ENCODE measurements at places on chromosomes 6 and 20.

GRCh38 chr20:6651016-6651415 lies 116.5 kb upstream of the BMP2 start:
- peak; percentile 85 for DNase-seq

DNA sequence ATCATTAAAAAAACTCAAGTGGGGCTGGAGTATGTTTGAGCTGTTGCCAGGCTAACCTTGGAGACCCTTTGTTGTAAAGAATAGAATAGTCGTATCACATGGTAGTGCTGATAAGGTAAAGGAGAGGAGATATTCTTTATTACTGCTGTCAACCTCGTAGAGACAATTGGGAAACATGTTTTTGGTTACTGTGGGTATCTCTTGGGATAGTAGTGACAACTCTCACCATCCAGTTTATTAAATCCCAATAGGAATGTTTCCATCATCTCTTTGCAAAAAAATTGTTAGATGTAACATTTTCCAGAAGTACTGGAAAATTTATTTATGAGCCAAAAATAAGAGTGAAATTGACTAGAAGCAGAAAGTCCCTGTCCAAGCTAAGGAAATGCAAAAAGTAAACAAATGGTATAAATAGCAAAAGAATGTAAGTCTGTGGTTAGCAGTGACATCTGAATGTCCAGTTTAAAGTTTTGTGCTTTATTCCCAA lies 829.3 kb upstream of the CITED2 start:
- peak; percentile 45 for DNase-seq

DNA sequence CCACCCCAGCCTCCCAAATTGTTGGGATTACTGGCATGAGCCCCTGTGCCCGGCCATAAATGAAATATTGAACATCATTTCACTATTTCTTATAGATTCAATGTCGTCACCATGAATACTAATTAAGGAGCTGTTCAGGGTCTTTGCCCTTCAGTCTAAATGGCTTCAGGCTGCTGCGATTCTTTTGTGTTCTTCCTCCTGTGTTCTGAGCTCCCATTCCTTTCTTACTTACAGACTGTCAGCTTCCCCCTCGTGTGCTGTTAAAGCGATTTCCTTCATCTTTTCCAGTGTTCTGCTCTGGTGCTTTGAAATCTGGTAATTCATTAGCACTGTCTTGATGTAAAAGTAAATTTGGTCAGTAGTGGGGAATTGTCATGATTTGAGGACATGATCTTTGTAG lies 63.3 kb upstream of the PRDM1 start:
- no peak for DNase-seq

- no peak for DNase-seq
Observed at GRCh38 chr20:44008806-44009678, 94.4 kb downstream of the TOX2 start.

GRCh38 chr6:45697605-45698004 lies 318.1 kb downstream of the CLIC5 start:
- peak; percentile 95 for DNase-seq

DNA sequence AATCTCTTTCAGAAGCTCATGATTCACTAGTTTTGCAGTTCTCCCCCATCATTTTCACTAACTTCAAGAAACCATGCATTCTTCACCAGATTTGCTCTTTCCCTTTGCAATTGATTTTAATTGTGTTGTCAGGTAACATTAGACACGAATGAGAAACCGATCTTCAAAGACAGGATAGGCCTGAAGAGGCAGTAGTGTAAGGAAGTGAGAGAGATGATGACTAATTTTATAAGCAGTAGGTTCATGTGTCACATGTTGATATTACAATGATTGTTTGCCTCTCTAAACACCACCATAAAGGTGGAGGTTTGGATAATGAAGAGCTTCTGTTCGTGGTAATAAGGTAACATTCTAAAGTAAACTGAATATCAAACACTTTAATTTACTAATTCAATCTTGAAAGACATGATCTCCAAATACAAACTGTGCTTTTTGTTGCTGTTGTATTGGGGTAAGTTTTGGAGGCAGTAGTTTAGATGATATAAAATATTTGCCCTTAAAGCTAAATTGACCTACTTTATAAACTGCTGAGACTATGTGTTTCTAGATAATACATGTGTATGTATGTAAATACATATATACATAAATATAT lies 207.2 kb downstream of the PHACTR1 start:
- DNase-seq = no peak

DNA sequence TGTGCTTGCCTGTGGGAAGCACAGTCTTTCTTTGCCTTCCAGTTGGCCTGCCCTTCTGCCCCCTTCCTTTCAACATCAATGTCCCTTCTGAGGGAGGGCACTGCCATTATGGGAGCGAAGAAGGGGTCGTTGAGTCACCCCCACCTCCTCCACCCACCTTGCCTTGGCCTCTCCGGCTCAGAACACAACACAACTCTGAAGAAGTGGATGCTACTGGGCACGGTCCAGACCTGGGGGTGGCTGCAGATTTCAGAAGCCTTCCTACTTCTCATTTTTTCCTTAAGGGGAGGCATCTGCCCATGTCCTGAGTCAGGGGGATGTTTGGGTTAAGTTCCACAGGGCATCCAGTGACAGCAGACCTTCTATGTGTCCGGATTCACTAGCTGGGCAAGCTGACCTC lies 72.1 kb downstream of the GFOD1 start:
- DNase-seq = no peak

DNA sequence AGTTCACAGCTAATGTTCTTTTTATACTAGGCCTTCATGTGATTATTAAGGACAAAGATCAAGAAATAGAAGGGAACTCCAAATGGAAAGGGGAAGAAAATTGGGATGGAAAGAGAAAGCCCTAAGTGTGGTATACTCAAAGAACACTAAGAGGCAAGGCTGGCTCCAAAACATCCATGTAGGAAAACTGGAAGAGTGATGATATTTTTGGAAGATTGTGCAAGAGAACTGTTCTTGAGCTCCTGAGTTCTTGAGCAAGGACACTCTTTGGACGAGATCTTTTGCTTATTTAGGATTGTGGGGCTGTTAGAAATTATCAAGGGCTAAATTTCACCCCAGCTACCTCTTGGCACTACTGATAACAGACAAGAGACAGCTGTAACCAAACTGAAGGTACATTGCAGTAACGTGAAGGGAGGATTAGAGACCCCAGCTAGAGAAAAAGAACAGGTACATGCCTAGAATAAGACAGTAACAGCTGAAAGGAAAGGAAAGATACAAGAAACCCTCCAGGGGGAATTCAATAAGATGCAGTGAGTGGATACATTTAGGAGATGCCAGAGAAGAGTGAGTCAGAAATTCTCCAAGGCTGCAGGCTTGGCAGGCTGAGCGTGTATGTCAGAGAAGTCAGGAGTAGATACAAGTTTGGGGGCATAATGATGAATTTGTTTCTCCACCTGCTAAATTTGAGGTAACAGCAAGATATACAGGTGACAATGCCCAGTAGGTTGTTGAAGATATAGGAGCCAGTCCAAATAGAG lies 69.7 kb downstream of the CBLN4 start:
- no peak for DNase-seq

GRCh38 chr6:24329451-24329850 lies 28.4 kb downstream of the DCDC2 start:
- no peak for DNase-seq

- no peak for DNase-seq
Observed at GRCh38 chr6:122758927-122759334, 20.6 kb upstream of the FABP7 start.

DNA sequence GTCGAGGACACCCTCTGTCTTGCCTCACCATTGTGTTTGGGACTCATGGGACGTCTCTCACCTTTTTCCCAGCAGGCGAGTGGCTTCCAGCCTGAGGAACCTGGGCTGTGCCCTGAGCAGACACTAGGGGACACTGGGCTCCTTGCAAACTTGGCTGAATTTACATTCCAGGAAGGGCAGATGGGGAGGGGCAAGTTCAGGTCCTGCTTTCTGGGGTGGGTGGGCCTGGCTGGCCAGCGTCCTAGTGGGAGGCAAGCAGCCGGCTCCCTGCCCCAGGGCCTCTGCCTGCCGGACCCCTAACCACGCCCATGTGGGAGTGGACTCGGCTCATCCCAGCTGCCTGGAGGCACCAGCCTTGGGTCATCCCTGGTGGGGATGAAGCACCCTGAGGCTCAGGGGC lies 48.2 kb upstream of the MLN start:
- peak; percentile 53 for DNase-seq

GRCh38 chr6:97864826-97865225 lies 581.8 kb upstream of the MMS22L start:
- peak; percentile 3 for DNase-seq

DNA sequence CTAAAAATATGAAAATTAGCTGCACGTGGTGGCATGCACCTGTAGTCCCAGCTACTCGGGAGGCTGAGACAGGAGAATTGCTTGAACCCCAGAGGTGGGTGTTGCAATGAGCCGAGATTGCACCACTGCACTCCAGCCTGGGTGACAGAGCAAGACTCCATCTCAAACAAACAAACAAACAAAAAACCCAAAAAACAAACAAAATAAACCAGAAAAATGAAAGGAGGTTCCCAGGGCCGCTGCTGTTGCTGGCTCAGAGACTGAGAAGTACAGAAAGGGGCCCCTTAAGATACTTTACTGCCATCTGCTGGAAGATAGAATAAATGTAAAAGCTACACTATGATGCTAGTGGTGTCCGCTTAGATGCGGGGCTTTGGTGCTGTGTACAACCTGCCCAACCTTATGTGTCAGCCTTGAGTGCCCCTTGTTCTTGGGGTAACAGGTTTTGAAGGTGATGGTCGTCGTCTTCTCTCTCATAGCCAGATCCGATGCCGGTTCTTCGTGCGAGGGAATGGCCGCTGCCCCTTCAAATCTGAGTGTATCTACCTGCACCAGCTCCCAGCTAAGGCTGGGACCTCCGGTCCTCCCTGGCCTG lies 2.8 kb upstream of the FANCE start:
- peak; percentile 85 for DNase-seq

DNA sequence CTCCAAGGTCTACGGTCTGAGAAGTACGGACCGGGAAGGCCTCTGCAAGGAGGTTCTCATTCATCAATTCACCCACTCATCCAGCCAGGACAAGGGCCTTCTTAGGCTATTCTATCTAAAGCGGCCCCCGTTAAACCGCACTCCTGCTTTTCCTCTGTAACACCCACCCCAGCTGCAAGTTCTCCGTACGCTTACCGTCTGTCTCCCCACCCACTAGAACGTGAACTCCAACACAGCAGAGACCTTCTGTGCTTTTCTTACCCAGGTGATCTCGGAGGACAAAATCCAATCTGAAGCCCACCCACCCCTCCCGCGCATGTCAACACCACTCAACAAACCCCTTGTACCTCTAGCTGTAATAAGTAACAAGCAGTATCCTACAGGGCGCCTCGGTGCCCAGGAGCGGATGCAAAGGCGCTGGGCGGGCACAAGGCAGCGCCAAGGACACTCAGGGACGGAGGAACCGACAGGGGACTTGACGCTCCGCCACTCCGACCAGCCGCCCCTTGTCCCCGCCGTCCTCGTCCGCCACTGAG lies 351 bp downstream of the AURKA start:
- DNase-seq = no peak

- no peak for DNase-seq
Observed at GRCh38 chr6:14478381-14479225, 361.0 kb downstream of the CD83 start.

GRCh38 chr6:127855542-127856159 lies 45.2 kb downstream of the THEMIS start:
- peak; percentile 7 for DNase-seq

DNA sequence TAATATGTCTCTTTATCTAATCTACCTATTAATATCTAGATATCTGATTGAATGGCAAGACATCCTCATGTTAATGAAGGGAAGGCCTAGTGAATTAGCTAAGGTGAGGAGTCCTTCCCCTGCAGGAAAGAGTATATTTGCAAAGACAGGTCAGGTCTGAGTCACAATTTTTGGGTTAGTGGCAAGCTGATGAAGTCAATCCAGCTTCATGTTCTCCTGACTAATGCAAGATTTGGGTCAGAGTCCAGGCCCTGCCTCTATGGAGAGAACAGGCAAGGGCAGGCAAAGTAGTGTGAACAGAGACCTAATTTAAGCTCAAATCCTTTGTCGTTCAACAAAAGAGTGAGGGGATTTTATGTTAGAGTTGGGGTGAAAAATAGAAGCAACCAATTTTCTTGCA lies 496.7 kb downstream of the BMP2 start:
- no peak for DNase-seq

DNA sequence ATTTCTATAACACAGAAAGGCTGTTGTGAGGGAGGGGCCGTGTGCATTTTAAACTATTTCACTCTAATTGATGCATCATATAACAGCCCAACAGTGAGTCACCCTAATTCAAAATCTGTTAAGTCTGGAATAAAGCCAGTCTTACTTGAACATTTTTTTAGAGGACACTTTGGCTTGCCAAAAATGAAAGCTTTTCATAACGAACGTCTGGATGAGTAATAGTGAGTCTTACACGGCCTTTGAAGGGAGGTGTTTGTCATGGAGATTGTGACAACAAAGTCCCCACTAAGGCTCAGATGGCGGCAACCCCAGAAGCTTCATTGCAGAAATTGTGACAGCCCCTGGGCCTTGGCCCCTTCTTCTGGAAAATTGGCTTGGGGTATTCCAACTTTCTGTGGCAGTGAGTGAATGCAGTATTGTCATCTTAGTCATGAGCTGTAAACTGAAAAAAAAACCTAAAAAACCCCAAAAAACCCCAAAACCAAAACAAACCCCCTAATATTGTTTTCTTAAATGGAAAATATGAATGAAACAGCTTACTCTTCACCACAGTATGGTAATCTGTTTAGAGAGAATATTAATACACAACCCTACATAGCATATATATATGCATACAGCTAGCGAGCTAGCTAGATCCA lies 92.6 kb upstream of the CLDN20 start:
- peak; percentile 89 for DNase-seq

DNA sequence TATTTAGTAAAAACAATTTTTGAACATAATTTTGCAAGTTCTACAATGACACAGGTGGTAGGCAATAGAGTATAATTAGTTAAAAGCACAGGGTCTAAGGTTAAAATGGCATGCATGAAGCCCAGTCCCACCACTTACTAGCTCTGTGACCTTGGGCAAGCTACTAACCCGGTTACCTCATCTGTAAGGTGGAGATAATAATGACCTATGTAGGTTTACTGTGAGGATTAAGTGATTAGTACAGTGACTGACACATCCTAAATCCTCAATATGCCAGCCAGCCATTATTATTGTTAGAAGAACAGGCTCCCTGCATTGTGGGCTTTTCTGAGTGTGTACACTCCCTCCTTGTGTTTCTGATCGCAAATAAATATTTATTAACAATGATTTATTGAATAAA lies 26.2 kb downstream of the ATXN1 start:
- no peak for DNase-seq

DNA sequence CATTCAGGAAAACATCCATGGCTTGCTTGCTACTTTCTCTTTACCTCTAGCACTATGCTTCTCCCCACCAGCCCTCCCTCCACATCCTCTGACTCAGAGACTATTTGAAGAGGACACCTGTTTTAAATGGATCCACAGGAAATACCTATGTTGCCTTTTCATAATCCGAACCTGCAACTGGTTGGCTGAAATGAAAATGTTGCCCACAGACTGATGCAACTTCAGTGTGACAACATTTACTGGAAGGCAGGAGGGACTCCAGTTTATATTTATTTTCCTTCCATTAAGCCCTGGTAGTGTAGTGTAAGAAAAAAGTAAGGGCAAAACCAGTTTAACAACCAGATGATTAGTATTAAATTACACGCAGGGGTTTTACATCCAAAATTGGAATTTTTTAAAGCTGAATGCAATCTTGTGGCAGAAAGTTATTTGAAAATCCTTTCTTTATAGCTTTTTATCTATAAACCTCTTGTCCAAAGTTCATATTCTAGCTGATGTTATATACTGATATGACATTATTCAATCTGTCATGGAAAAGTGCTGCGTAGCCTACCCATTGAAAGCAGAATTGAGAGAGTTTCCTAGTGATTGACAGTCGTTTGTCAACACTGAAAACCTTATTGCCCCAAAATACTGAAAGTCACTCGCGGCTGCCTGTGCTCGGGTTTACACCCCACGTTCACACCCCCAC lies 881 bp upstream of the AIG1 start:
- DNase-seq = peak; percentile 20
